ENCODE measurements at places on chromosomes 13 and 19. TPM values are rescaled to one million over a fixed set of nuclear protein-coding genes. Genes with fewer than 3 reads are reported as not detected.

The ARHGEF1 gene
- polyA plus RNA-seq: 32.8 TPM

The POU2F2 gene
- polyA plus RNA-seq: 1.3 TPM

The EHD2 gene
- 29.3 TPM for polyA plus RNA-seq

The LGALS13 gene
- not detected for polyA plus RNA-seq

The SPIB gene
- polyA plus RNA-seq: 0.91 TPM

The EPS8L1 gene
- 47.5 TPM for polyA plus RNA-seq

The PSG3 gene
- polyA plus RNA-seq: 0.46 TPM

DNA sequence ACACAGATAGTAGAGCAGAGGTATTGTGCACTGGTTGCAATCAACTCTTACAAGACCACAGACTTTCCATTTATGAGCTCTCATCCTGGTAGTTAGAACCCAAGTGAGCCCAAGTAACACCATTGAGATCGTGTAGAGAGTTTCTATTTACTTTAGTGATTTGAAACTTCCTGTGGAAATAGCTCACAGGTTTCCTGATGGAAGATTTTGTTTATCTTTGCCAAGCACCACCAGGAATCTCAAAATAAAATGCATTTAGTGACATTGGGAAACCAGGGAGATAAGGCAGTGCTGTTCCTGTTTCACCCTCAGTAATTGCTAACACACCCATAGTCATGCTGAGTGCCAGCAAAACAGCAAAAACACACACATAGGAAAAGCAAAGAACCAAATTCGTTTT lies 102.5 kb downstream of the FLT1 start:
- DNase-seq: no peak

GRCh38 chr19:11164879-11165406 lies 9.4 kb upstream of the SPC24 start:
- DNase-seq: no peak

- no peak for DNase-seq
Observed at GRCh38 chr13:105598529-105598928, 936.9 kb downstream of the EFNB2 start.

GRCh38 chr13:89113744-89114143 lies 1442.6 kb downstream of the SLITRK5 start:
- DNase-seq: no peak

GRCh38 chr13:22198001-22198400 lies 527.1 kb downstream of the FGF9 start:
- no peak for DNase-seq

DNA sequence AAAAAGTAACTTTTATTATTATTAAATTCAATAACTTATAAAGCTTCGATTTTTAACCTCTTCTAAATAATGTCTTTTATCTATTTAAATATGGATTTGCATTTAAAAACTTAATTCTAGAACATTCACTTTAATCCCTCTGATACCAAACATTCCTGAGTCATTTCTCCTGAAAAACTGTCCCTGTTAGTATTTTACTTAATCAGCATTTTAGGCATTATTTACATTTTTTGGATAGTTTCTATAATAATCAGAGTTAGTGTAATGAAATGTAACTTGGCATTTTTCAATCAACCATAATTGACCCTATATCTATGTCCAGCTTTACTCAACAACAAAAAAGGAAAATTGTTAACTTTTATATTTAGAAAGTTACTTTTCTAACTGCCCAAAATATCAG lies 428.1 kb downstream of the PCDH17 start:
- no peak for DNase-seq

- DNase-seq: no peak
Observed at GRCh38 chr19:48551437-48552302, at the start of gene SULT2B1. Gene SULT2B1, plus strand, starts transcription at chr19:48552172. Its CDS starts 81 bp downstream, at chr19:48552253.

DNA sequence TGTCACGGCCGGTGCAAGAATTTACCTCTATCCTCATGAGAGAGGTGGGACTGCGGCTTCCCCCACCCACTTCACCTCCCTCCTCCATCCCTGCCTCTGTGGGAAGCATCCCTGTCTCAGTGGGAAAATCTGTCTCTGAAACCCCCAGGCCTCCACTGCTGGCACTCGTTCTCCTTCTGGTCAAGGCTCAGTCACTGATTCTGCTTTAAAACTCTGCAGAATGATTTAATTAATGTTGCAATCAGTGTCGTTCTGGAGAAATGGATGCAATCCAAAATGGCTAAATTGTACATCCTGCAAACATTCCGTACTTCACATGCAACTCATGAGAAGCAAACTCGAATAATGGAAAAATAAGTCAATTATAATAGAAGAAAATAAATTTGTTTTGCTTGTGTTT lies 5.6 kb downstream of the RASL11A start:
- no peak for DNase-seq

- DNase-seq: no peak
Observed at GRCh38 chr19:5489551-5489950, 34.3 kb downstream of the ZNRF4 start.

GRCh38 chr13:20366056-20366455 lies 133.9 kb upstream of the GJB6 start:
- no peak for DNase-seq

DNA sequence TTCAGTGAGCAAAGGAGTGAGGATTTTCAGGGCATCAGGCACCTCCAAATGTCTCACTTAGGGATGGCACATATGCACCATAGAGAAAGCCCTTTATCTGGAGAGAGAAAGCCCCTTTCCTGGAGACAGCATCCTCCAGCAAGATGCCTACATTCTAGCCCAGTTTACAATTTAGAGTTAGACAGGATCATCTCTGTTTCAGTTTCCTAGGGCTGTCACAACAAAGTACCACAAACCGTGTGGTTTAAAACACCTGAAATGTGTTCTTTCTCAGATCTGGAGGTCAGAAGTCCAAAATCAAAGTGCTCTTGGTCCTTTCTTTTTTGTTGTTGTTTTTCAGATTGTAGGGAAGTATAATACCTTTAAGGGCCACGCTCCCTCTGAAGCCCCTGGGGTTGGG lies 61.8 kb downstream of the MBNL2 start:
- no peak for DNase-seq

- DNase-seq: no peak
Observed at GRCh38 chr13:39526499-39526898, 76.5 kb downstream of the LHFPL6 start.

- no peak for DNase-seq
Observed at GRCh38 chr13:95221971-95222732, 79.1 kb downstream of the ABCC4 start.

DNA sequence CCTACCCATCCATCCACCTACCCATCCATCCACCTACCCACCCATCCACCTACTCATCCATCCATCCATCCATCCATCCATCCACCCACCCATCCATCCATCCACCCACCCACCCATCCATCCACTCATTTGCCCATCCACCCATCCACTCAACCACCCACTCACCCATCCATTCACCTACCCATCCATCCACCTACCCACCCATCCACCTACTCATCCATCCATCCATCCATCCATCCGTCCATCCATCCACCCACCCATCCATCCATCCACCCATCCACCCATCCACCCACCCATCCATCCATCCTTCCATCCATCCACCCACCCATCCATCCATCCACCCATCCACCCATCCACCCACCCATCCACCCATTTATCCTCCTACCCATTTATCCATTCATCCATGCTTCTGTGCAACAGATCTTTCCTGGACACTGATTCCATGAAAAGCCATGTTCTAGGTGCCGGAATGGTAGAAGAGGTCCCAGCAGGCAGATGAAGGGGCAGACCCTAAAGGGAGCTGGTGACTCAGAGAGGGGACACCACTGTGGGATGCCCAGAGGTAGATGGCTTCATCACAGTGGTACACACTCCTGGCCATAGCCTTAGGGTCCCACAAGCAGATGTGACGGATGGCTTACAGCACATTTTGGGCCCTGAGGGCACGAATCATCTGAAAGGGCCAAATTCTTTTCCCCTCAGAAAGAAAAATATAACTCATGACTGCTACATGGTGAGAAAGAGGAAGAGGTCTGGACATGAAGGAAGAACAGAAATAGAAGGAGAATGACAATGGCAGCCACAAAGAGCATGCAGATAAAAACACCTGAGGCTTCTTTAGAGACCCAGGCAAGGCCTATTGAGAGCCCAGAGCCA lies 76.0 kb downstream of the KCTD15 start:
- no peak for DNase-seq

DNA sequence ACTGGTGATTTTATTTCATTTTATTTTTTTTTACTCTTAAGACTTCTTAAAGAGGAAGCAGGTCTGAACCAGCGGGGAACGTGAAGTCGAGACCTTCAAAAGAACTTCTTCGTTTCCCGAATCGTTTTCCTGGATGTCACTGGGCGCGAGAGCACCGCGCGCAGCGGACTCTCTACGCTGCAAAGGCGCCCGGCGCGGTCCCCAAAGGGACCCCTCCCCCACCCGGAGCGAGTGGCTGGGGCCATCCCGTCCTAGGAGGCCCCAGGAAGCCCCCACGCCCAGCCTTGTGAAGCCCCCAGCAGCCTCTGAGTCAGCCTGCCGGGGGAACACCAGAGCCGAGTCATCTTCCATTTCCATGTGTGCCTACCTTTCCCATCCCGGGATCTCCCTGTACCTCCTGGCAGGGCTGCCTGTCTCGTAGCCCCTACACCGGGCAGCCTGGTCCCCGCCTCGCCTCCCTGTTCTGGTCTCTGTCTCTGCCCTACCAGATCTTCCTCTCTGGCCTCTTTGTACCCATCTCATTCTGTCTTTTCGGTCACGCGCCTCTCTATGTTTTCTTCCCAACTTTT lies 608 bp downstream of the CD70 start:
- DNase-seq: no peak

DNA sequence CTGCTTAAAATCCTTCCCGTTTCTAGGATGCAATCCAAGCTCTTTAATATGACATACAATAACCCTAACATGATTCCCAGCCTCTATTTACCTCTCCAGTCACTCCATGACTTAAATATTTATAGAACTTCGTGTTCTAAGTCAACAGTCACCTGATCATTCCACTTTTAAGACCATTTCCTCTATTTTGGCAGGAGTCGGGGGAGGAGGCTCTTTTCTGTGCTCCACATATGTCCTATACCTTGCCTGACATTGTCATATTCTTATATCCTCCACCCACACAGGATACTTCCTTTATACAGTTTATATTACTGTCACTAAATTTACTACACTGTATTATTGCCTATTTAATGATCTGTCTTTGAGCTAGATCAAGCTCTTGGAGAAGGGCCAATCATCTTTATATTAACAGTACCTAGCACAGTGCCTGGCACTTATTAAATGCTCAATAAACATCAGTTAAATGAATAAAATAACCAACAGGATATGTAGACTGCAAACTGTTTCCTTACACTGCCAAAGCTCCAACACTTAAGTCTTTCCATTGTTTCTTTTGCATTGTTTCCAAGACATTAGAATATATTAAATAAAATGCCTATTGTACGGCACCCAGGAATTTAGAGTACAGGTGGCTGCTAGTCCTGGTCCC lies 2.7 kb downstream of the ARGLU1 start:
- no peak for DNase-seq

GRCh38 chr13:92354583-92354982 lies 872.0 kb upstream of the GPC6 start:
- no peak for DNase-seq

DNA sequence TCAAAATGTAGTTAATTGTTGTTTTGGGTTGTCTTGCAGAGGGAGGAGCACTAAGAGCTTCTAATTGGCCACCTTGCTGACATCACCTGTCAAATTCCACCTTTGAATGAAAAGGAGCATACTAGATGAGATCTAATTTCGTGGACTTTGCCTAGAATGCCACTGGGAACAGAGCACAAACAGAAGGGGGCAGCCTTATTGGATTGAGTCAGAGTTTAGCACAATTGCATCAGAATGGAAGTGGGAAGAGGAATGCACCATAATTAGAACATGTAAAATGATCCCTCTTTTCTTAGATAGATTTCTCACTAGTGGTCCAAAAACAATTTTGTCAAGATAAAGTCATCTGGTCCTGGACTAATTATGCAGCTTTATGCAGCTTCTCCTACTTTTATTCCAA lies 1552.2 kb downstream of the PCDH9 start:
- DNase-seq: no peak

DNA sequence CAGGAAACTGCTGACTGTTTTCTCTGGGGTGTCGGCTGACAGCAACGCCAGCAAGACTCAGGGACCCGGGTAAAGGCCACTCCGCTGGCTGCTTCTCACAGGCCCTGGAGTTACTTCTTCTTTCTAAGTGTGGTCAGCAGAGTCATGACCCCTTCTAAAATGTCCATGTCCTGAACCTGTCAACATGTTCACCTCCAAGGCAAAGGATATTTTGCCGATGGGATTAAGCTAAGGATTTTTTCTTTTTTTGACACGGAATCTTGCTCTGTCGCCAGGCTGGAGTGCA lies 7.9 kb downstream of the PEX11G start:
- DNase-seq: no peak

DNA sequence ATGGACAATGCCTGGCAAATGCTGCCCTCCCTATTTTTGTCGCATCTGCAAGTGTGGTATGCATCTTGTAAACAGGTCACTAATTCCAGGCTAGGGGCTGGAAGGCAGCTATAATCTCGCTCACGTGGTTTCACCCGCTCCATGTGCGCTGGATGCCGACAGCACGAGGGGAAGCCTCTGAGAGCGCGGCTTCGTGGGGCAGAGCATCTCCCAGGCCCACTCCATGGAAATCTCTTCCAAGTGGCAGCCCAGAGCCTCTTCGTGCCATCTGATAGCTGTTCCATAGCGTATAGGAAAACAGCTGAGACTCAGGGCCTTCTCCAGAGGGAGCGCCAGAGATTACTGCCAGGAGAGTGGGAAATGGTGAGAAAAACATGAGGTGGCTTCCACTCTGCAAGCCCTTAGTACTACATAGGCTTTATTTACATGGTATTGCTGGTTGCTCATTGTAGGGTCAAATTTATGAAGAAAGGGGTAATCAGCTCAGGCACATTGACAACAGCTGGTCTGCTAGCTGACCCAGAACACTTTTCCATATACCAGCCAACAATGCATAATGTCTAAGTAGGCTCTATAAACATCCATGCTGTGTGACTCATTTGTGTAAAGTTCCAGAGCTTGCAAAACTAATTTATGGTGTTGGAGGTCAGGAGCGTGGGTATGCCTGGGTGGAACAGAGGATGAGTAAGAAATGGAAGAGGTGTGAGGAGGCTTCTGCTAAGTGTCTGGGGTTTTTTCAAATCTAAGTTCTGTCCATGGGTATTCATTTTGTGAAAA lies 165.2 kb downstream of the SHISA2 start:
- DNase-seq: no peak

All from right renal cortex interstitium (tissue), 3 donors.